ENCODE measurements at places on chromosomes 2 and 18. TPM values are rescaled to one million over a fixed set of nuclear protein-coding genes. Genes with fewer than 3 reads are reported as not detected.

GRCh38 chr2:64773461-64774118 is 119.9 kb upstream of the SERTAD2 start:
- H3K27ac ChIP-seq = no peak overlapping the region
- no peak overlapping the region for H3K4me3 ChIP-seq
- no peaks in the 10 kb centered on the region for H3K36me3 ChIP-seq
- no peaks in the 10 kb centered on the region for H3K27me3 ChIP-seq
- no peak for DNase-seq

GRCh38 chr2:81876624-81877023 is 1572.1 kb upstream of the LRRTM1 start:
- H3K4me3 ChIP-seq = no peak overlapping the region
- H3K27me3 ChIP-seq = no peaks in the 10 kb centered on the region
- no peaks in the 10 kb centered on the region for H3K4me1 ChIP-seq
- H3K36me3 ChIP-seq = no peaks in the 10 kb centered on the region
- no peak overlapping the region for H3K27ac ChIP-seq
- no peak for DNase-seq

- no peaks in the 10 kb centered on the region for H3K27me3 ChIP-seq
- no peak overlapping the region for H3K27ac ChIP-seq
- no peak overlapping the region for H3K4me3 ChIP-seq
- H3K4me1 ChIP-seq = no peaks in the 10 kb centered on the region
These were observed 29.6 kb downstream of the NEMP2 start for GRCh38 chr2:190504912-190505311.

GRCh38 chr18:45458033-45458432 is 157.2 kb upstream of the SLC14A2 start:
- no peaks in the 10 kb centered on the region for H3K4me1 ChIP-seq
- no peaks in the 10 kb centered on the region for H3K36me3 ChIP-seq
- DNase-seq = no peak
- no peaks in the 10 kb centered on the region for H3K27me3 ChIP-seq
- H3K4me3 ChIP-seq = no peak overlapping the region
- H3K27ac ChIP-seq = no peak overlapping the region

GRCh38 chr18:35122586-35123224 is 81.5 kb downstream of the MAPRE2 start:
- H3K36me3 ChIP-seq = no peaks in the 10 kb centered on the region
- no peaks in the 10 kb centered on the region for H3K27me3 ChIP-seq
- DNase-seq = no peak
- H3K4me1 ChIP-seq = no peaks in the 10 kb centered on the region
- H3K27ac ChIP-seq = no peak overlapping the region

Gene CEP192
- 23.9 TPM for total RNA-seq

DNA sequence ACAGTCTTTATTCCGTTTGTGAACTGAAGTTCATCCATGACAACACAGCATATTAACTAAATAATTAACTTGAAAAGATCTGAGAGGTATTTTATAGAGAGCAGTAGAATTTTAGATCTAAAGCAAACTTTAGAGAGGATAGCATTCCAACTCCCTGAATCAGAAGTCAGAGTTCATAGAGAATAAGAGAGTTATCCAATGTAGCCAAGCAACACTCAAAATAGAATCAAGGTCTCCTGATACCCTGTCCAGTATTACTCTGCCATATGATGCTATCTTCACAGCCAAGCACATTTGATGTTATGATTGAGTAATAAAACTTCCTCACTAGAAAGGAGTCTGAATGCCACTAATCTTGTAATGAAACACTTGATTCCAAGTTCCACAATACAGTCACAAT is 55.5 kb downstream of the RIT2 start:
- no peak overlapping the region for H3K27ac ChIP-seq
- H3K4me1 ChIP-seq = no peaks in the 10 kb centered on the region
- H3K27me3 ChIP-seq = no peaks in the 10 kb centered on the region
- no peaks in the 10 kb centered on the region for H3K36me3 ChIP-seq
- no peak overlapping the region for H3K4me3 ChIP-seq
- no peak for DNase-seq
